ENCODE measurements at places on chromosomes 11 and 22.

- no peak for DNase-seq
Observed at GRCh38 chr22:41481131-41481830, 12.4 kb downstream of the ACO2 start.

DNA sequence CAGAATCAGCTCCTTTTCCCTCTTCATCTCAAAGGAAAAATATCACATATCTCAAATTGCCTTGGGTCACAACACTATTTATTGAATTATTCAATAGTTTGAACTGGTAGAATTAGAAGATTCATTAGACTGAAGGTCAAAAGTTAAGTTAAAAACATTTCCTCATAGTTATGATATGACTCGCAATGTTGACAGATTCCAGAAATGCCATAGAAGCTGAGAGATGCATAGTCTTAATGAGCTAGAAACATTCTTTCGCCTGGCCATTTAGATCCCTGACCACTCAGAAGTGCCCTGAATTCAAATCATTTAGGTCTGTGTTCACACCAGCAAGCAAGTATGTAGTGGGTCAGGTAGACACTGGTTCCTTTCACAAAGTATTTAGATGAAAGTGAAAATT is 44.4 kb downstream of the FAT3 start:
- DNase-seq = peak; percentile 36

GRCh38 chr11:105226091-105226490 is 86.5 kb upstream of the CARD18 start:
- DNase-seq = no peak

- peak; percentile 50 for DNase-seq
Observed at GRCh38 chr11:124586238-124586860, 16.6 kb downstream of the OR8A1 start.

DNA sequence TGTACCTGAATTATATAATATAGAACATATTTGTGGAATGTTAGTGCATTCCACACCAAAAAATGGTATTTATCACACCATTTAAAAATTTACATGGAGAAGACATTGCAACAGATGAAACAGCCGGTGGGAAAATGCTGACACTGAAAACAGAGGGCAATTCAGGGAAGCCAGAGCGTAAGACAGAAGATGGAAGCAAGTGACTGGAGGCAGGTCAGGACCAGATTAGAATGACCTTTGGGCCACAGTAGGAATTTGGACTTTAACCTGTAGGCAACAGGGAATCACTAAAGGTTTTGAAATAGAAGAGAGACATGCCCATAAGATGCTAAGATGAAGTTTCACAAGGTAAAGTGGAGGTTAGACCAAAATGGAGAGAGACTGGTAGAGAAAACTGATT is 60.5 kb downstream of the METTL15 start:
- no peak for DNase-seq

DNA sequence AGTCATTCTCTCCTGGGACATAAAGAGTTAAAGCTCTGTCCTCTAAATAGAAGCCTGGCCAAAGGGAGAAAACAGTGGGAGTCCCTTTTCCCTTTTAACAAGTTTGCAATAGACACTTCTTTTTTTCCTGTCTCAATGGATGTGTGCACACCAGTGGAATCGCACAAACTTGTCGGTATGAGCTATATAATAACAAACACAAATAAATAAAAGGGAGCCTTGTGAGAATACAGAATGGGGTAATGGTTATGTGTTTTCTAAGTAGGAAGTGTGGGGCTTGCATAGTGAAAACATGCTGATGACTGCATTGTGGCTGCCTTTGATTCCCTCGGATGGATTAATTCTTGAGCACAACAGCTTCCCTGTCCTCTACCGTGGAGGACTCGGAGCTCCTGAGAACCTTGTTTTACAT is 131.9 kb downstream of the WNT7B start:
- DNase-seq = no peak

- DNase-seq = no peak
Observed at GRCh38 chr22:48256041-48256739, 1493.7 kb downstream of the TBC1D22A start.

GRCh38 chr11:12737024-12737423 is 62.8 kb downstream of the TEAD1 start:
- no peak for DNase-seq

GRCh38 chr22:47713941-47714340 is 951.5 kb downstream of the TBC1D22A start:
- DNase-seq = no peak

DNA sequence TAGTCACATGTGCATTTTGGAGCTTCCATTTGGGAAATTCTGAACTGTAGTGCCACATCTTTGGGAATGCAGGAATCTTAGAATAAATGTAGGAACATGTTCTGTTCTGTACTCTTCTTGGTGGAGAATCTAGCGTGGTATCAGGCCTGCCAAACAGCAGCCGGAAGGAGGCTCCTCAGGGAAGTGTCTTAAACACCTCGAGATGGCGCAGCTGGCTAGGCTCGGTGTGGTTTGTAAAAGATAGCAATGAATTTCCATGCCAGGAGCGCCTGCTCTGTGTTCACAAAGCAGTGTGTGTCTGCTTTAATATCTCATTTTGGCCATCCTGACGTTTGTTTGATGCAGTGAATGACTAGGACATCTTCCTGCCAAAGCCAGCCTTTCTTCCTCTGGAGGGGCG is 145.1 kb downstream of the ATXN10 start:
- DNase-seq = no peak

DNA sequence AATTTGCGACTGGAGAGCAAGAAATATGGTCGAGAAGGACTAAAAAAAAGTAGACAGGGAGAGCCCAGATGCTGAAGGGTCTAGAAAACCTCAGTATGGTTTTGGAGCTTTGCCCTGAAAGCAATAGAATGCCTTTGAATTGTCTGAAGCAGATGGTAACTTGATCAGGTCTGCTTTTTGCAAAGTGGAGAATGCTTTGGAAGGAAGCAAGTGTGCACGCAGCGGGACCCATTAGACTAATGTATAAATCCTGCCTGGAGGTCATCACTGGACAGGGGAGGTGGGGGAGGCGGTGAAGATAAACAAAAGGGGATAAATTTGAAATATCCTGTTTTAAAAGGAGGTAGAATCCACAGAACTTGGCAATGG is 757 bp upstream of the HINFP start:
- DNase-seq = peak; percentile 89

- no peak for DNase-seq
Observed at GRCh38 chr11:120061761-120062560, 76.0 kb downstream of the TRIM29 start.

DNA sequence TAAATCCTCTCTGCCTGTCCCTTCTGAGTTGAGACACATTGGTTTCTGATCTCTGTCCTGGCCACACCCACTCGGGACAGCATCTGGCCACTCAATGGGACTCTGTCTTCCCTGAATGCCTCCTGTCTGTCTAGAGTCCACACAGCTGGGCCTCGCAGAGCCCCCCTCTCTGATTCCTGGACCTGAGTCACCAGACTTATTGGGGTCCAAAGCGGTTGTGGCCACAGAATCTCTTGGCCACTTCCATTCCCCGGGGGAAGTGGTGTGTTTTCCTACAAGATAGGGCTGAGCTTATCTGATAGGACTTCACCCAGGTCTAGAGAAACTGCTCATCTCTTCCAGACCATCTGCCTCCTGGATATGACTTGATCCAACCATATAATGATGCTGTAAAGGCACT is 57.4 kb upstream of the WNT11 start:
- DNase-seq = no peak

DNA sequence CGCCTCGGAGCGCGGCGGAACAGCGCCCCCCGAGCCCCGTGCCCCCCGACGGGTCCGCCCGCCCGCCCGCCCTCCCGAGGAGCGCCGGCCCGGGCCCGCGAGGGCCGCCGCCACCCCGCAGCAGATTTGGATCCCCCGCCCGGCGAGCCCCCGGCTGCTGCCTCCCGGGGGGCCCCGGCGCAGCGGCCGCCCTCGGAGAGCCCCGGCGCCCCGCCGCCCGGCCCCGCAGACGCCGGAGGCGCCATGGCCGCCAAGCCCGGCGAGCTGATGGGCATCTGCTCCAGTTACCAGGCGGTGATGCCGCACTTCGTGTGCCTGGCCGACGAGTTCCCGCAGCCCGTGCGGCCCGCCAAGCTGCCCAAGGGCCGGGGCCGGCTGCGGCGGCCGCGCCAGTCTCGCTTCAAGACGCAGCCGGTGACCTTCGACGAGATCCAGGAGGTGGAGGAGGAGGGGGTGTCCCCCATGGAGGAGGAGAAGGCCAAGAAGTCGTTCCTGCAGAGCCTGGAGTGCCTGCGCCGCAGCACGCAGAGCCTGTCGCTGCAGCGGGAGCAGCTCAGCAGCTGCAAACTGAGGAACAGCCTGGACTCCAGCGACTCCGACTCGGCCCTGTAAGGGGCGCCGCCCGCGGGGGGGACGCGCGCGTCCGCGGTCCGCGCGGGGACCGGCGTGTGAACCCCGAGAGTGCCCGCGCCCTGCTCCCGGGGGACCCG is 380 bp downstream of the C11orf96 start:
- DNase-seq = no peak

- no peak for DNase-seq
Observed at GRCh38 chr11:44564166-44564565, 1.3 kb upstream of the CD82 start.

- DNase-seq = no peak
Observed at GRCh38 chr11:132907651-132908413, 624.5 kb downstream of the OPCML start.

GRCh38 chr11:19378814-19379213 is 138.1 kb upstream of the E2F8 start:
- DNase-seq = no peak

GRCh38 chr11:18452927-18453326 is 2.7 kb upstream of the LDHAL6A start:
- DNase-seq = no peak

GRCh38 chr11:34480314-34480713 is 33.3 kb downstream of the ELF5 start:
- no peak for DNase-seq

GRCh38 chr11:100739666-100740065 is 52.6 kb downstream of the ARHGAP42 start:
- DNase-seq = peak; percentile 90

Measured in astrocyte of the cerebellum (primary cell).